ENCODE measurements at places on chromosomes 12 and 14. TPM values are rescaled to one million over a fixed set of nuclear protein-coding genes. Genes with fewer than 3 reads are reported as not detected.

DNA sequence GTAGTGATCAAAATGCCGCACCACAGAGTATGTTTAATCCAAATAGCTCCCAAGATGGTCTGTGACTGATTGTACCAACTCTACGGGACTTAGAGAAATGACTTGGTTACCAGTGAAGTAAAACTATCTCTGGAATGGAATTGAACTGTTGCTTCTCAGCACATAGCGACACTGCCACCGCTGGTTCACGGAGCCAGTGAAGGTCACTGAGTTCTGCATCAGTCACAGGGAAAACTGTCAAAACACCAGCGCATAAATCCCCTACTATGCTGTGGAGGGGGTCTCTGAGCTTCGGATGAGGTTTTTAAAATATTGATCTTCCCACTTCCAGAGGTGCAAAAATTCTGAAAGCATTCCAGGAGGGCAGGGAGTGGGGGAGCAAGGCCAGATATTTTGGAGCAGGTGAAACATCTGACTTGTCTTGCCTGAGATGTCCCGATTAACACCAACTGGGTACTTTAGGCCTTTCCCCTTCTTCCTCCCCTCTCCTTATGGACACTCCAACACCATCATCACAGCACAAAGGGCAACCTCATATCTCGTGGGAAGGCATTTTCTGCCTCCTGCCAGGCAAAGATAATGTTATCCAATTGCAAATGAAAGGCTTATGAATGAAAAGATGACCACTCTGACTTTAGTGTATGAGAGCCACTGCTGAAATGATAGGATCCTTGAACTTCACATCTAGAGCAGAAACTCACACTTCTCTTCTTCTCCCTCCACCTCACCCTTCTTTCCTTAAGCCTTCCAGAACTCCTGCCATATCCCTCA lies 2.0 kb upstream of the PLXNC1 start:
- no peak for DNase-seq

The KLHDC2 gene
- total RNA-seq, result 67.7 TPM

DNA sequence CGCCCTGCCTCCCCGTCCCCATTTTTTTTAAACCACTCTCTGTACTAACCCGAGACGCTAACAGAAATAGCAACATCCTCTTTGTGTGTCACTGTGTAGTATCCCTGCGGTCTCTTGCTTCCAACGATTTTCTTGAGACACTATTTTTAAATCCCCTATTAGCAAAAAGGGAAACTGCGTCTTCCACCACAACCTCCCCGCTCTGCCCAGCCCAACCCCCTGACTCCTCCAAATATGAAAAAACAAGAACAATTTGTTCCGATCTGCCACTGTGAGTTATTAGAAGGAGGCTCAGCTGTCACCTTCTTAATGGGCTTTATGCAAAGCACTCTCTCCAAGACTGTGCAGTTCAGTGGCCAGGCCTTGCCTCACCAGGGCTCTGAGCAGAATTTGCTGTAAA lies 76.3 kb downstream of the MAP1LC3B2 start:
- no peak for DNase-seq

- peak; percentile 83 for DNase-seq
Observed at GRCh38 chr12:56119361-56119796, 1.3 kb downstream of the ZC3H10 start.

DNA sequence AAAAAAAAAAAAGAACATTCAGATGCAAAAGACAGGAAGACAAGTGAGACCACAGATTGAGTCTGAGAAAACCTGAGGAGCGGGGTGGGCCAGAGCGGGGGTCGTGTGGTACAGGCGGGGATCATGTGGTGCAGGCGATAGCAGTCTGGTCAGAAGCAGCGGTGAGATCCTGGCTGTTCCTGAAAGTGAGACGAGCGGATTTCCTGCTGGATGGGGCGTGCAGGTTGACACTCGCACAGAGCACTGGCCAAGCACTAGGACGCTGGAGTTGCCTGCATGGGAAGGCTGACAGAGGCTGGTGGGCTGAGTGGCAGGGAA lies 35.7 kb downstream of the CDC42BPB start:
- no peak for DNase-seq

DNA sequence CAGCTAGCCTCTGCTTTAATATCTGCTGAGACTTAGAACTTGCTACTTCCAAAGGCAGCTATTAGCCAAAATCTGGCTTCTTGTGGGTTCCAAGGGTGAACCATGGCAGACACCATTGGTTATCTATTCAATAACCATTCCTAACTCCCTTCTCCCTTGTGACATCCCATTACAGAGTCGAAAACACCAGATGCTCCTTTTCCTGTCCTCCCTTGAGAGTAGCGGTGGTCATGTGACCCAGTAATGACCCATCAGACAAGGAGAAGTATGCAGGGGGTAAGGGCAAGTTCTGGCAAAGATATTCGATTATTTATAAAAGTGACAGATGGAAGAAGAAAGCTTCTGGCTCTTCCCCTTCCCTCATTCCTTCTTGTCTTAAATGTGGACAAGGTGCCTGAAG lies 20.1 kb downstream of the TGFB3 start:
- no peak for DNase-seq

- no peak for DNase-seq
Observed at GRCh38 chr12:47779943-47780504, 7.0 kb downstream of the SLC48A1 start.

DNA sequence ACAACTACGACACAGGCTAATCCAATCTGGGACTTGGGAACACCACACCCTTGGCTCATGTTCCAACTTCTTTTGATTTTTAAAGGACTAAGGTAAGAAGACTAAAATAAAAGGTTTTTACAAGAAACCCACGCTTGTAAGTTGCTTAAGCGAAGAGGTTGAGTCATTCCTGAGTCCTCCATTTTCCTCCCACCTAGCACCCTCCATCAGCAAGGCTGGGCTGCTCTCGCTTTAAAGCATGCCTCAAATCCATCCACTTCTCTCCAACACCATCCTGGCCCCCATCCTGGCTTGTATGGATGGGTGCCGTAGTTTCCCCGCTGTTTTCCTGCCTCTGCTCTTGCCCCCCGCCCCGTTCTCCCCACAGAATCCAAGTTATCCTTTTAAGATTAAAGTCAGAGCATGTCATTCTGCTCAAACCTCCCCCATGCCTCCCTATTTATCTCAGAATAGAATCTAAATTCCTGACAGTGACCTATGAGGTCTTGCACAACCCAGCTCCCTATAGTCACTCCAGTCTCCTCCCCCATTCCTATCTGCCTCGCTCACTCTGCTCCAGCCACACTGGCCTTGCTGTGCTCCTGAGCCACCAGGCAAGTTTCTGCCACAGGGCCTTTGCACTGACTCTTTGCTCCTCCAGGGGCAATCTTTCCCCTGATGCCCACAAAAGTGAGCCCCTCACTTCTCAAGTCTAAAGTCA lies 34.5 kb downstream of the SCARB1 start:
- DNase-seq, result no peak

GRCh38 chr14:20711685-20712084 lies 23.1 kb downstream of the ANG start:
- peak; percentile 37 for DNase-seq

- DNase-seq, result peak; percentile 90
Observed at GRCh38 chr14:104681689-104682074, 7.7 kb upstream of the INF2 start.

The CCDC175 gene
- not detected for total RNA-seq

- no peak for DNase-seq
Observed at GRCh38 chr12:21666722-21667121, 9.1 kb upstream of the LDHB start.

DNA sequence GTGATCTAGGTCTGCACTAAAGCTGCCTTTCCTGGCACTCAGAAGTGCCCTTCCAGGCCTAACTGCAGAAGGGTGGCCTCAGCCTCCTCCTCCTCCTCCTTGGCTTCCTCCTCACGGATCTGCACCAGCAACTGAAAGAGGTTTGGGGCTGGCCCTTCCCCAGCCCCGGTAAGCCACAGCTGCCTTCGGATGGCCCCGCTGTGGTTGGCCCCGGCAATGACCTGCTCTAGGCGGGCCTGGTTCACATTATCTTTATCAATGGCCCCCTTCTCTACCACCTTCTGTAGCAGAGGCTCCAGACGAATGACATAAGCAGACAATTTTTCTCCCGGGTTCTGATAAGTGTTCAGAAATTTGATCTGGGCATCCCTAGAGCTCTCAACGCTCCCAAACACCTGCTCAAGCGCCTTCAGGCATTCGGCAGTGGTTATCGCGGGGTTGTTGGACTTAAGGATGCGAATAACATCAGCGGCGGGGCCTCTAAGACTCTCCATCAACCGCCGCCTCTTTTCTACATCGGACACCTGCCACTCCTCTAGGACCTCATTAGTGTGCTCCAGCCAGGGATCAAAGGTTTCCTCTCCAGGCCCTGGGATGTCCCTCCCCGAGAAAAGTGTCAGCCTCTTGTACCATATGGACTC lies 1.5 kb downstream of the PNMA1 start:
- DNase-seq, result no peak

- DNase-seq, result no peak
Observed at GRCh38 chr14:70891737-70892136, 15.5 kb upstream of the PCNX1 start.

DNA sequence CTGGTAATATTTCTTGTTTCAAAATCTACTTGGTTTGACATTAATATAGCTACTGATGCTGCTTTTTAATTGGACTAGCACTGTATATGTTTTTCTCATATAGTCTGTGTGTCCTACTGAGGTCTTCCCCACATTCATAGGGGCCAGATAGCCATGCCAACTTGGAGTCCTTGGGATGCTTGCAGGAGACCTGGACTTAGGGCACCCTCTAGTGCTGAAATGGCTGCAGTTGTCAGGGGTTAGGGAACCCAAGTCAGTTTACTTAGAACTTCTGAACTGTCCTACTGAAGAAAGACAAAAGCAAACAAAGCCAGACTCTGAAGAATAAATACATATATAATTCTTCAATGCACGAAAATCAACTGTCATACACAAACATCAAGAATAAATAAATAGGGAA lies 279.9 kb upstream of the SYT1 start:
- no peak for DNase-seq

The ADAM20 gene
- 0.13 TPM for total RNA-seq

DNA sequence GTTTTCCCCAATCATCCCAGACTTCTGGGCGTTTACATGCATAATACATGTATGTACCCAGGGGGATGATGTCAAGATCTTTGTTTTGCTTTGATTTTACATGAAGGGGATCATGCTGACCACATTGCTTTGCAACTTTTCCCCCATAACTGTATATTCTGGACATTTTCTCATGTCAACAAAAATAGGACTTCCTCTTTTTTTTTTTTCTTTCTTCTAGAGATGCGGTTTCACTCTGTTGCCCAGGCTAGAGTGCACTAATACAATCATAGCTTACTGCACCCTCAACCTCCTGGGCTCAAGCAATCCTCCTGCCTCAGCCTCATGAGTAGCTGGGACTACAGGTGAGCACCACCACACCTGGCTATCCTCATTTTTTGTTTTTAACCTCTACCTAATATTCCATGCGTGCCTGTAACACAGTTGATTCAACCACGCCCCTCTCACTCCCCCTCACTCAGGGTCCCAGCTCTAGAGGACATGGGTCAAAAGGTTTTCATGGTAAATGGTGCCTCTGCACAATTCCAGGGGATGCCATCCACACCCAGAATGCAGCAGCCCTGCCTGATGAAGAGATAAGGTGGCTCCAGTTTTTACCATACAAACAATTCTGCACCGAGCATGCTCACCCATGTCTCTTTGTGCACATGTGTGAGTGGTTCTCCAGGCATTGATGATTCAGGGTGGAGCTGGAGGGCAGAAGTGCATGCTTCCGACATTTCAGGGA lies 32.0 kb upstream of the CIPC start:
- no peak for DNase-seq

The FAIM2 gene
- total RNA-seq, result not detected

The KRT85 gene
- not detected for total RNA-seq

The VWF gene
- total RNA-seq, result 467 TPM

DNA sequence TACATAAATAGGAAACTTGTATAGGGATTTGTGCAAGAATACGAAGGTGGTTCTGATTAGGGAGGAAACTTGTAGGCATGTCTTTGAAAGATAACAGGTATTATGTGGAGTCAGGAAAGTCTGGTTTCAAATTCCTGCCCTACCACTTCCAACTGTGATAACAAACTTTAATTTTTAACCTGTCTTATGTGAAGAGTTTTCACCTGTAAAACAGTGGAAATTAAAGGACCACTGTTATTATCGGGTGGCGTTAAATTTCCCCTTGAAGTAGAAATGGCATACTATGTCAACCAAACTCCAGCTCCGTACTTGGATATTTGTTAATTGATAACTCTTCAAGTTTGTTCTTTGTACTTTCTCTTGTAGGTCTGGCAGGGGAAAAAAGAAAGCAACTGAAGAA lies 6.1 kb downstream of the OR6C1 start:
- DNase-seq, result no peak

- peak; percentile 77 for DNase-seq
Observed at GRCh38 chr14:60807971-60808370, 73.4 kb downstream of the MNAT1 start.

DNA sequence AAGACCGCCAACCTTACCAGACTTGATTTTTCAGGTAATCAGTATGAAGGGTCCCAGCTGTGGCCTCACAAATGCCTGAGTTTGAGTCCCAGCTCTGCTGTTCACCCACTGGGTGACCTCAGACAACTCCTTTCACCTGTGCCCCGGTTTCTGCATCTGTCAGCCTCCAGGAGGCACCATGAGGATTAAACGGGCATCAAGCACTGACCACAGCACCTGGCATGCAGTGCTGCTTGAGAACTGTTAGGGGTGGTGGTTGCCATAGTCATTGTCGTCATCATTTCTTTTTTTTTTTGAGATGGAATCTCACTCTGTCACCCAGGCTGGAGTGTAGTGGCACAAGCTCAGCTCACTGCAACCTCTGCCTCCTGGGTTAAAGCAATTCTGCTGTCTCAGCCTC lies 57.9 kb downstream of the PHETA1 start:
- DNase-seq, result no peak

- no peak for DNase-seq
Observed at GRCh38 chr12:100463661-100464060, 10.0 kb upstream of the NR1H4 start.

- peak; percentile 66 for DNase-seq
Observed at GRCh38 chr14:74299061-74299545, 3.6 kb downstream of the ABCD4 start.

GRCh38 chr12:52010152-52010622 lies 3.4 kb downstream of the TAMALIN start:
- peak; percentile 74 for DNase-seq

- DNase-seq, result no peak
Observed at GRCh38 chr14:59140106-59140843, 48.2 kb upstream of the DAAM1 start.

GRCh38 chr14:65137648-65138307 lies 35.5 kb upstream of the MAX start:
- no peak for DNase-seq

The AMHR2 gene
- total RNA-seq, result not detected

The DDX11 gene
- 11.6 TPM for total RNA-seq

The NTS gene
- 0.26 TPM for total RNA-seq

DNA sequence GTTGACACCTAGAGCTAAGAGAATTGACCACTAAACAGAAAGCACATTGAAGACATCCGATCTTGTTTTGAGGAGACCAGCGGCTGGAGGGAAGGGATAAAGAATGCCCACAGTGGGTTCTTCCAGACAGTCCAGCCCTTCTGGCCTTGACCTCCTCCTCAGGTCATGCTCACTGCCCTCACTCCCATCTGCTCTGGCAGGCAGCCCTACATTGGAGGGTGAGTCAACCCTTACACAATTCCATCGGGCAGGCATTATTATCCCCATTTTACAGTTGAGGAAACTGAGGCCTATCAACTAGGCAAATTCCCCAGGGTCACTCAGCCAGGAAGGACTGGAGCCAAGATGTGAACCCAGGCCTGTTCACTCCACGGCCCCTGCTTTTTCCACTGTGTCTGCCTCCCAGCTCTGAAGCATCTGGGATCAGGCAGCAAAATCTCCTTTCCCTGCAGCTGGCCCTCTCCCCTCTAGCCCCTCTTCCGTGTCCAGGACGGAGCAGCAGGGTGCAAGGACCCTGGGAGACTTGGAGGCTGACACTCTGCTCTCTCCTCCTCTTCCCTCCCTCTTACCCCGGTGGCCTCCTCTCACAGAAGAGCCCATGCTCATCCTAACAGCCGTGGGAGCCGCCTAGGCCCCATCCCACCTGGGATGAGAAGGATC lies 5.3 kb downstream of the SCNN1A start:
- no peak for DNase-seq
